NCI-H2029 treated with DMSO at 0.1 percent for 48 hours (cell line): ENCODE measurements at places on chromosomes 13 and 19.

DNA sequence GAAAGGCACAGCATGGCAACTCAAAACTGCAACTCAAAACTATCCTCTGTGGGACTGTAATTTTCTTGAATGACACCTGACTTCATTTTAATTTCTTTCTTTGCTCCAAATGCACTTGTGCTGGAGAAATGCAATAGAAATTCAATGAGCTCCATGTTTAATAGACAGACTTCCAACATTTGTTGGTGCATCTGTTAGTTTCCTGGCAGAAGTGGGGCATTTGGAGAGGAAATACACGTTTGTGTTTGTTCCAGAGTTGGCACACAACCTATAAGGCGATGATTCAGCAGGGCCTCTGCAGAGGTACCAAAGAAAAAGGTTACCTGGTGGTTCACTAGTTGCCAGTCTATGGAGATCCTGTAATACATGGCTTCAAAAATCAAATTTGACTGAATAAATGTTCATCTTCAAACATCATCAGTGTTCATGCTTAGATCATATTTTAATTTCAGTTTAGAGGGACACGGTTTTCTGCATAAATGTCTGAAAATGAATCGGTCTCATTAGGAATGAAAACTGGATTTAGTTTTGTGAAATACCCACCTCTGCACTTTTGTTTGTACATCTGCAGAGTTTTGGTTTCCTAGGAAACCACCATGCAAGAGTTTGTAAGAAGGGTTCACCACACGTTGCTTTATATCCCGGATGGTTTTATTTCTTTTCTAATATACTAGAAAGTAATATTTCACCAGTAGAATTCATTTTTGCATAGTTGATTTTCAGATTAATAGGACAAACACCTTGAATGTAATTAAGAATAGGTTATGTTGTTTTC lies 21.8 kb upstream of the OBI1 start:
- DNase-seq = no peak

- no peak for DNase-seq
Observed at GRCh38 chr13:84917252-84917878, 881.9 kb downstream of the SLITRK6 start.

DNA sequence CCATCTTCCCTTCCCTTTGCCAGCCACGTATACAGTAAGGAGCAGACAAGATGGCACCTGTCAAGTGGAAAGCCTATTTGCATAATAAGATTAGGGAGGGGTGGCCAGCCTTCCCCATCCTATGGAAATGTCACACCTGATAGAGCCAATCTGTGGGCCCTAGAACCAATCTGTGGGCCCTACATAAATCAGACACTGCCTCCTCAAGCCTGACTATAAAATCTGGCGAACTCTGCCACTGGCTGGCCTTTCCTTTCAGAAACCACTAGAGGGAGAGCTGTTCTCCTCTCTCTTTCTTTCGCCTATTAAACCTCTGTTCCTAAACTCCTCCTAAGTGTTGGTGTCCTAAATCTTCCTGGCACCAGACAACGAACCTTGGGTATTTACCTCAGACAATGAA lies 231.5 kb upstream of the KLHL1 start:
- peak; percentile 12 for DNase-seq

DNA sequence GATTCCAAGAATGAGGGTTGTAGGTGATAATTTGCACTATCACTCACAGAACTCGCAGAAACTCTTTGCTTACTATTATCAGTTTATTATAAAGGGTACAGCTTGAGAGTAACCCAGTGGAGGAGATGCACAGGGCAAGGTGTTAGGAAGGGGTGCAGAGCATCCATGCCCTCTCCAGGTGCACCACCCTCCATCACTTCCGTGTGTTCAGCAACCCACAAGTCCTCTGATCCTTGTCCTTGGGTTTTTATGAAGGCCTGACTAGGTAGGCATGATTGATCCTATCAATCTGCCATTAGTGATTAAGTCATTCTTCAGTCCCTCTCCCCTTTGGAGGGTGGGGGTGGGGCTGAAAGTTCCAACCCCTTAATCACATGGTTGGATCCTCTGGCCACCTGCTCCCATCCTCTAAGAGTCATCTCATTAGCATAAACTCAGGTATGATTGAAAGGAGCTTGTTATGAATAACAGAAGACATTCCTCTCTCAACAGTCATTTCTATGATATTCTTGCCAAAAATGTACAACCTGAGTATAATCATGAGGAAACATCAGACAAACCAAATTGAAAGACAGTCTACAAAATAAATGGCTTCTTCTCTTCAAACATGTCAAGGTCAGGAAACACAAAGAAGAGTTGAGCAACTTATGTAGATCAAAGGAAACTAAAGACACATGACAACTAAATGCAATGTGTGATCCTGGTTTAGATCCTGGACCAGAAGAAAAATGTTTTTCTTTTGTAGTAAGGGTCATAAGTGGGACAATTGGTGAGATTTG lies 225.4 kb downstream of the PCCA start:
- DNase-seq = no peak

- no peak for DNase-seq
Observed at GRCh38 chr19:4866595-4867424, 657 bp downstream of the PLIN3 start.

GRCh38 chr13:40302351-40302750 lies 364.1 kb downstream of the FOXO1 start:
- DNase-seq = no peak

GRCh38 chr19:40420766-40421765 lies 4.7 kb downstream of the SERTAD1 start:
- DNase-seq = peak; percentile 58

DNA sequence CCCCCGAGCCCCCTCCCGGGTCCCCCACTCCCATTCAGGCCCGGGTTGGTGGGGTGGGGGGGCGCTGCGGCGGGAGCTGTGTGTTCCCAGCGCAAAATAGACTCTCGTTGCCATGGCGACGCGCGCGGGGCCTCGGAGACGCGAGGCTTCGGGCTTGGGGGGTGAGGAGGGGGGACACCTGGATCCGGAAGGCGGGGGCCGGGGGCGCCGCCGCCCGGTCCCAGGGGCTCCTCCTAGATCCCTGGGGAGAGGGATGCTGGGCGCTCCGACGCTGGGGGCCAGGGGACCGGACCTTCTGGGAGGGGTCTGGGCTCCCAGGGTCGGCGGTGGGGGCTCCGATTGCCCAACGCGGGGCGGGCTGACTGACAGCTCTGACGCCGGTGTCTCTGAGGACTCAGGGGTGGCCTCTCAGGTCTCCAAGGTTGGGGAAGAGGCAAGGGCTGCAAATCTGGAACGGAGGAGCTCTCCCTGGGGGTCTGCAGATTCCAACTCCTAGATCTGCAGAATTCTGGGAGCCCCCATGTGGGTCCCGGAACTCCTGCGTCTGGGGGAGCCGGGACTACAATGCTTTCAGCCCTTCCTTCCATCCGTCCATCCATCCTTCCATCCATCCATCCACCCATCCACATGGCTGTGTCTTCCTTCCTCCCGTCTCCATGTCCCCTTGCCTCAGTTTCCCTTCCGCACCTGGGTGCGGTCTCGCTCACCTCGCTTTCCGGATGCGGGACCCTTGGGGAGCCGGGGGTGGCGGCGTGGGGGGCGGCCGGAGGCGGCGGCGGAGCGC lies 9.1 kb upstream of the SHISA7 start:
- no peak for DNase-seq

DNA sequence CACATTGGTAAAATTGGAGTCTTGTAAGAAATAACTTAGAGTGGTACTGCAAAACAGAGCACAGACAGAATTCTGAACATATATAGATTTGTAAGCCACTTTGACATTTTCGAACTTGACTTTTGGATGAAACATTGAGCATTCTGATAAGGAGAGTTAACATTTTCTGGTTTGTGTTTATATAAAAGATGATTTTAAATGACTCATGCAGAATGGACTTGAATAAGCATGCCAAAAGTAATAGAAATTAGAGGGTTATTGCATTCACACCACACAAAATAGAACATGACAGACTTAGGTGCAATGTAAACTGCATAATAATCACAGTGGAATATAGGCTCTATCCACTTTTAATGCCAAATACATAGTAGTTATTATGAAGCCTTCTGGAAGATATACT lies 507.0 kb downstream of the DACH1 start:
- no peak for DNase-seq
